Caco-2 (cell line): ENCODE measurements at places on chromosomes 5 and 9. TPM values are rescaled to one million over a fixed set of nuclear protein-coding genes. Genes with fewer than 3 reads are reported as not detected.

Gene TEX48
- not detected in 2 replicates for total RNA-seq

DNA sequence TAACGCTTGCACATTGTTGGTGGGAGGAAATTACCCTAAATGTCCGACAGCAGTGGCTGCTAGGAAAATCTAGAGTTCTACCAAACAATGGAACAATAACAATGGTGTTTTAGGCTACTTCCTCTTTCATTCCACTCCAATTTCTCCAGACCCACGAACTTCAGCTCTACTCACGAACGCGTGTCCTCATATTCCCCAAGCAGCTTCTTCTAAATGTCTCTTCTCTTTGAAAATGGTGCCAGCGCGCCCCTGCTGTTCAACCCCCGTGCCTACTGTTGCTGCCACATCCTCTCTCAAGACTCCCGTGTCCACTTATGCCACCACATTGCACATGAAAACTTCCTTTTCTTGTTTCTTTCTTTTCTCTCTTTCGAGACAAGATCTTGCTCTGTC, 25.6 kb downstream of the OR2V2 start:
- peak; percentile 73 for DNase-seq

DNA sequence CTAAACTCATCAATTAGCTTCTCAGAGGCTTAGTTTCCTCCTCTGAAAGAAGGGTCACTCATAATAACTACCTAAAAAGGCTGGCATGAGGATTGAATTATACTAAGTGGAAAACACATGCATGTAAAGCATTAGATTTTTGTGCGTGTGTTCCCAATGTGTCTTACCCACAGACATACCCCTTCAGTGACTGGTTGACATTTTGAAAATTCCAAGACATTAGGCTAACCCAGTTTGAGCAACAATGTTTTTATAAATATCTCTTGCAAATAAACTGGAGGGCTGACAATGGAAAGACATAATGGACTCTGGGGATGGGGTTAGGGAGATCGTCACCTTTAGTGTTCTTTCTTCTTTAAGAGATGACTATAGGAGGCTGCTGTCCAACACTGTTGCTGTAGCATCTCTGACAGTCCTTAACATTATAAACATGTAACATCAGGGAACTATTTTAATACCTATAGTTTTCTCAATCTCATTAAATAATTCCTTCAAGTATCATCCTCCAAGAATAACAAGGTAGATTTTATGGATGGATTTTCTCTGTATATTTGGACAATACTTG, 24.3 kb downstream of the HMHB1 start:
- no peak for DNase-seq

DNA sequence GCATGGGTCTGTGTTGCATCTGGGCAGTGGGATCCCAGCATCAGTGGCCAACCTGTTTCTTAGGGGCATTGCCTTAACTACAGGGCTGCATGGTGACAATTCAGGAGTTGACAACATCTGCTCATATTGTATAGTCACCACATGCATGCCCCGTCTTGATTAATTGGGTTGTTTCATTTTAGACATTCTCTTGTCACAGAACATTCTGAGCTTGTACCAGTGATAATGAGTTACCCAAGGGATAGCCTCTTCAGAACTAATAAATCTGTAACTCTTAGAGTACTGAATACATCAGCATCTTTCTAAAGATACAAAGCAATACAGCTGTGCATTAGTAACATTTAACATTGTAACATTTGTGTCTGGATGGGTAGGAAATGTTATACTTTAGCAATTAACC, 426.5 kb upstream of the CD180 start:
- DNase-seq, result no peak

GRCh38 chr9:121788686-121789366, 137.4 kb downstream of the DAB2IP start:
- DNase-seq, result peak; percentile 22

DNA sequence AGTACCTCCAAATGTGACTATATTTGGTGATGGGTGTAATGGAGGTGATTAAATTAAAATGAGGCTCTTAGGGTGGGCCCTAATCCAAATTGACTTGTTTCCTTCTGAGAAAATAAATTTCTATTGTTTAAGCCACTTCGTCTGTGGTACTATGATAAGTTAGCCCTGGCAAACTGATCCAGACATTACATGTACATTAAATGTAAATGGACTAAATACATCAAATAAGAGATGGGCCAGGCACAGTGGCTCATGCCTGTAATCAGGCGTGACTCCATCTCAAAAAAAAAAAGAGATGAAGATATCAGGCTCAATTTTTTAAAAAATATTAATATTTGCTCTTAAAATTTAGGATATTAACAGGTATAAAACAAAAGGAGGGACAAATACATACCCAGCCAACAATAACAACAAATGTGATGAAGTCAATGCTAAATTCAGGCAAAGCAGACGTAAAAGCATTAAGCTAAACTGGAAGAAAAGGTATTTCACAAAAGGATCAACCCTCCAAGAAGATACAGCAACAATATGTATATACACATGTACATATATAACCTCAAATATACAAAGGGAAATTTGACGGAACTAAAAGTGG, 5.5 kb upstream of the OR2V1 start:
- no peak for DNase-seq

DNA sequence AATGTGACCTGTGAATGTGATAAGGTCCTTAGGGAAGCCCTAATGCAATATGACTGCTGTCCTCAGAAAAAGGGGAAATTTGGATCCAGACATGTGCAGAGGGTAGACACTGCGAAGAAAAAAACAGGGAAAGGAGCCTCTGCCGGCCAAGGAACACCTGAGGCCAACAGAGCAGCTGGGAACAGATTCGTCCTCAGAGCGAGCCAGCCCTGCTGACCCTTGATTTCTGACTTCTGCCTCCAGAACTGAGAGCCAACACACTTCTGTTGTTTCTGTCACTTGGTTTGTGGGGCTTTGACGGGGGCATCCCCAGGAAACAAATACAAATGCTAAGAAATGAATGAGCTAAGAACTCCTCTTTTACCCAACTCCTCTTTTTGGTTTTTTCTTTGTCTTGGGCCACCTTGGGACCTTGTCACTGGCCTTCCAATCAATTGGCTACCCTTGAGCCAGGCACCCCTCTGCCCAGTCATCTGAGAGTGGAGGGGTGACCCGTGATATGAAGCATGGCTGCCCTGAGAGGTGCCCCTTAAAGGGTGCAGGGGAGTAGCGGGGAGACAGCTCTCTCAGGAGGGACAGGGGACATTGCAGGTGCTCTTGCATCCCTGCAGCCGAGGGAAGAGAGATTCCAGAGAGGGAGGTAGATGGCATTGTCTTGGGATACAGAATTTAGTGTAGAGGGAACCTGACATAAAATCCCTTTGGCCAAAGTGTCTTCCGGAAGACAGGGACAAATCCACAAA, 16.9 kb downstream of the TMOD1 start:
- no peak for DNase-seq

Gene CCNO
- total RNA-seq, result 3.1 and 3.9 TPM in 2 replicates

- no peak for DNase-seq
Observed at GRCh38 chr9:36594213-36594612, 21.5 kb downstream of the MELK start.

GRCh38 chr5:78930721-78931120, 54.4 kb downstream of the ARSB start:
- no peak for DNase-seq

Gene MLANA
- total RNA-seq, result not detected in 2 replicates

GRCh38 chr5:16891033-16891432, 45.1 kb downstream of the MYO10 start:
- DNase-seq, result no peak

DNA sequence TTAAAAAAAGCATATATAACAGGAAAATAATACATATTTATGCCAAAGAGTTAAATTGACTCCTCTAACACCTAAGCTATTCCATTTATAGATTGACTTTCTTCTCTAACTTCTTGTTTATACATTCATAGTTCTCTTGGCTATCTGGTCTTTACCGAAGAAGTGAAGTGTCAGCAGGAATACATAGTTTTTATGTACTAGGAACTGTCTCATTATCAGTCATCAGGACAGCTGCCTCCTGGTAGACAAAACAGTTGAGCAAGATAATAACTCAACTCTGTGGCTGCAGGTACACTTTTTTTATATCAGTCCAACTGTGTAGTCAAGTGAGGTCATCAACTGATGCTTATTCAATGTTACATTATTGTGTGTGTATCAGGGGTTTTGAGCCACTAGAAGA, 1436.0 kb upstream of the NUDT12 start:
- no peak for DNase-seq

DNA sequence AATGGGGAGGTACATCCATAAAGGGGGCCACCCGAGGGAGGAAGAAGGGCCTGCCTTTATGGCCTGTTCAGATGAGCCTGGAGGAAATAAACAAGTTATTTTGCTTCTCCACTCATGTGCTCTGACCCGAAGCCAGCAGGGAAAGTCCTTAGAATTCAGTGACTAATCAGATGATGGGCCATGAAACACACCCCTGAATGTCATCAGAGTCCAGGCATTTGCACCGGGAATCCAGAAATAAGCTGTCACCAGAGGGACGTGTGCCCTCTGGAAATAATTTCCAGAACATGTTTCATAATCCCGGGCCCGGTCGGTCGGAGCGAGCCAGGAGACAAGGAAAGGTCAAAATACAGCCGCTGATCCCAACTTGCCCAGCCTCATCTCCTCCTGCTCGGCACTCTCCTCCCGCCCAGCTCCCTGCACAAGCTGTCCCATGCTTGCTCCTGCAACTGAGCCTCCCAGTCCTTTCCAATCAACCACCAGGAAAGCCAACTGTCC, 73.6 kb upstream of the ZNF622 start:
- peak; percentile 62 for DNase-seq

Gene PDZD2
- 0.16 and 0.91 TPM in 2 replicates for total RNA-seq

DNA sequence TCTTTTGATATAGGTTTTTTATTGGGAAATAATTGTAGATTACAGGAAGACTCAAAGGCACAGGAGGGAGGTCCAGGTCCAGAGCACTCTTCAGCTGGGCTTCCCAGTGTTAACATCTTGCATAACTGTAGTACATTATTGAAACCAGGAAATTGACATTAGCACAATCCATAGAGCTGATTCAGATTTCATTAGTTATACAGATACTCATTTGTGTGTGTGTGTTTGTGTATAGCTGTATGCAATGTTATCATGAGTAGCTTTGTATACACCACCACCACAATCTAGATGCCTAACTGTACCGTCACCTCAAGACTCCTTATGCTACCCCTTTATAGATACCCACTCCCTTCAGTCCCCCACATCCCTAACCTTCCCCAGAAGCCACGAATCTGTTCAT, 47.9 kb downstream of the SLC36A1 start:
- DNase-seq, result no peak

DNA sequence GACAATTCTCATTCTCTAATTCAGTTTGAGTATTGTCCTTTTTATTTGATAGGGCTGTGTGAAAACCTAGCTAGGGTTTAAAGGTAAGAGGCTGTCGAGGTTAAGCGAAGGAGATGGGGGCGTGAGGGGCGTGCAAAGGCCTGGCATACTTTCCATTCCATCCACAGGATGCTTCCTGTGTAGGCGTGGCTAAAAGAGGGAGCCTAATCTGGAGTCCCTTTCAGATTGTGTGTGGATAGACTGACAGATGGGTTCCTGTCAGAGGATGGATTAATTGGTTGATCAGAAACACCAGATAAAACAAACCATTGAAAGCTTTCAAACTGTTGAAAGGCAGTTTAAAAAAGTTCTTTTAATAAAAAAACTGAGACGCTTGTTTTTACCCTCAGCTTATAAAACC, 1.1 kb upstream of the ELL2 start:
- peak; percentile 71 for DNase-seq

- DNase-seq, result no peak
Observed at GRCh38 chr5:121872856-121873255, 21.2 kb downstream of the FTMT start.

Gene GFI1B
- 0.79 and 1.3 TPM in 2 replicates for total RNA-seq

Gene WNK2
- 21.7 and 23.4 TPM in 2 replicates for total RNA-seq

DNA sequence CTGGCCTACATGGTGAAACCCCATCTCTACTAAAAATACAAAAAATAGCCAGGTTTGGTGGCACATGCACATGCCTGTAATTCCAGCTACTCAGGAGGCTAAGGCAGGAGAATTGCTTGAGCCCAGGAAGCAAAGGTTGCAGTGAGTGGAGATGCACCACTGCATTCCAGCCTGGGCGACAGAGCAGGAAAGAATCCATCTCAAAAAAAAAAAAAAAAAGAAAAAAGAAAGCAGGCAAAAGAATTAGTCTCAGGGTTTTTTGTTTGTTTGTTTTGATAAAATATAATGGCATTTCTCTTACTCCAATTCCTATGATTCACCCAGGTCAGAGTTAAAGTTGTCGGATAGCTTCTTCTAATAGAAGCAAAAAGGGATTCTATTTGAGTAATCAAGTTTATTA, 67.0 kb upstream of the ATG10 start:
- DNase-seq, result peak; percentile 49

Gene ARHGEF37
- total RNA-seq, result 0.70 and 0.86 TPM in 2 replicates

GRCh38 chr9:32928912-32929311, 72.5 kb downstream of the APTX start:
- no peak for DNase-seq

GRCh38 chr5:96893342-96893741, 17.0 kb downstream of the ERAP2 start:
- no peak for DNase-seq

GRCh38 chr5:150227606-150228273, 37.9 kb downstream of the SLC6A7 start:
- no peak for DNase-seq

Gene SOX30
- 2.9 and 3.1 TPM in 2 replicates for total RNA-seq

- peak; percentile 69 for DNase-seq
Observed at GRCh38 chr5:168334695-168335094, 43.2 kb downstream of the WWC1 start.

Gene KDM3B
- total RNA-seq, result 71.8 and 77.9 TPM in 2 replicates

DNA sequence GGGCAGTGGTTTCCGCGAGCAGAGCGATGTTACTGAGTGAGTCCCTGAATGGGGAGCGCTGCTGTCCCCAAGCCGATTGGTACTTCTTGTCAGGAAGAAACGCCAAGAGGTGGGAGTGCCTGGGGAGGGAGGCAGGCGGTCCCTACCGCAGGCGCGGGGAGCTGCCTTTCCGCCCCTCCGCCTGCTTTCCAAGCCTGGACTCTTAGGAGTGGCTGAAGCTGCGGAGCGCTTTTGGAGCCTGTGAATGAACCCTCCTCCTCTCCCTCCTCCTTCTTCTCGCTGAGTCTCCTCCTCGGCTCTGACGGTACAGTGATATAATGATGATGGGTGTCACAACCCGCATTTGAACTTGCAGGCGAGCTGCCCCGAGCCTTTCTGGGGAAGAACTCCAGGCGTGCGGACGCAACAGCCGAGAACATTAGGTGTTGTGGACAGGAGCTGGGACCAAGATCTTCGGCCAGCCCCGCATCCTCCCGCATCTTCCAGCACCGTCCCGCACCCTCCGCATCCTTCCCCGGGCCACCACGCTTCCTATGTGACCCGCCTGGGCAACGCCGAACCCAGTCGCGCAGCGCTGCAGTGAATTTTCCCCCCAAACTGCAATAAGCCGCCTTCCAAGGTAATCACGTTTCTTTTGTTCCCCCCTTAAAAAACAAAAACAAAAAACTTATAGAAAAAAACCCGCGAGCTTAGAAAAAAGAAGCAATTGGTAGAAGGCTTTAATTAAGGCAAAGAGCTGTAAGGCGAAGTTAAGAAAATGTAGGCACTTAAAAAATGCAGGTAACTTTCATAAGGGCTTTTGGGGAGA, at the start of gene VCAN:
TSS of gene VCAN (plus strand) at position 340 of the 808 bp plus-strand sequence. CDS start 11,775 bp downstream, outside the sequence.
- DNase-seq, result peak; percentile 41

DNA sequence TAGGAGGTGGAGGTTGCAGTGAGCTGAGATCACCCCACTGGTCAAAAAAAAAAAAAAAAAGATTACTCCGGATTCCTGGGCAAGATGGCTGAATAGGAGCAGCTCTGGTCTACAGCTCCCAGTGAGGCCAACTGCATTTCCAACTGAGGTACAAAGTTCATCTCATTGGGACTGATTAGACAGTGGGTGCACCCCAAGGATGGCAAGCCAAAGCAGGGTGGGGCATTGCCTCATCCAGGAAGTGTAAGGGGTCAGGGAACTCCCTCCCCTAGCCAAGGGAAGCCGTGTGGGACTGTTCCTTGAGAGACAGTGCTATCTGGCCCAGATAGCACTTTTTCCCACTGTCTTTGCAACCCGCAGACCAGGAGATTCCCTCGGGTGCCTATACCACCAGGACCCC, 70.7 kb downstream of the CARTPT start:
- no peak for DNase-seq
